Trophoblast cell (in vitro differentiated cells and primary cell): ENCODE measurements at places on chromosomes 1 and 21.

DNA sequence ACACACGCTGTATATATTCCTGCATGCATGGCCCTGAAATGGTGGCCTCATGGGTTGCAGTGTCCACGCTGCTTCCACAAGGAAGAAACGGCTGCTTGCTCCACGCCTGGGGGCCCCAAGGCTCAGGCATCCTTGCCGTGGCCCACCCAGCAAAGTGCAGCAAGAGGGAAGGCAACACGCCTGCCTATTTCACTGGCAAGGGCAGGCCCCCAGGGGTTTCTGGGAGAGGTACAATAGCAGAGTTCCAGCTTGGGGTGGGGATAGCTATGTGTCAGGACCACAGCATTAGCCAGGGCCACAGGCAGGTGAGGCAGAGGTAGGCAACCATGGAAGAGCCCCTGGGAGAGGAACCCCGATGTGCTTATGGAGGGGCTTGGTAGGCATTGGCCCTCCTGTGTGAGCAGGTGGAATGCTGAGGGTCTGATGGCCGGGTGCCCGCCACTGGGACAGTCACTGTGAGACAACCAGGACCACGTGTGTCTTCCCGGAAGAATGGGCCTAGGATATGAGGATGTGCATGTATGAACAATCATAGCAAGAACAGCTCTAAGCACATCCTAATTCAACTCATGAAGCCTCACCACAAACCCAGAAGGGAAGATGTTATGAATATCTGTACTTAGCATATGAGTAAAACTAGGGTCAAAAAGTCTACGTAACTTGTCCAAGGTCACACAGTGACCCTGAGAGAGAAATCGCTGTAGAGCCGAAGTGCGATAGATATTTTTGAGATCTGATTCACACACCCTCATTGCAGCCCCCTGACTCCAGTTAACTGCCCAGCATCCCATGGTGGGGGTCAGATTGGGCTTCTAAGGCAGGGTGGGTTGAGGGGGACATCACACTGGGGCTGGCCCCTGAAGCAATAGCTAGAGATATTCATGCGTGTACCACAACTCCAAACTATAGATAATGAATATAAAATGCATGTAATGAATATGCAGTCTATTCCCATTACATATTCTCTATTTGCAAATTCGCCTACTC, 11.8 kb downstream of the TFF2 start:
- no peak for DNase-seq

GRCh38 chr1:35569936-35570335, 3.2 kb upstream of the TFAP2E start:
- peak; percentile 33 for DNase-seq

DNA sequence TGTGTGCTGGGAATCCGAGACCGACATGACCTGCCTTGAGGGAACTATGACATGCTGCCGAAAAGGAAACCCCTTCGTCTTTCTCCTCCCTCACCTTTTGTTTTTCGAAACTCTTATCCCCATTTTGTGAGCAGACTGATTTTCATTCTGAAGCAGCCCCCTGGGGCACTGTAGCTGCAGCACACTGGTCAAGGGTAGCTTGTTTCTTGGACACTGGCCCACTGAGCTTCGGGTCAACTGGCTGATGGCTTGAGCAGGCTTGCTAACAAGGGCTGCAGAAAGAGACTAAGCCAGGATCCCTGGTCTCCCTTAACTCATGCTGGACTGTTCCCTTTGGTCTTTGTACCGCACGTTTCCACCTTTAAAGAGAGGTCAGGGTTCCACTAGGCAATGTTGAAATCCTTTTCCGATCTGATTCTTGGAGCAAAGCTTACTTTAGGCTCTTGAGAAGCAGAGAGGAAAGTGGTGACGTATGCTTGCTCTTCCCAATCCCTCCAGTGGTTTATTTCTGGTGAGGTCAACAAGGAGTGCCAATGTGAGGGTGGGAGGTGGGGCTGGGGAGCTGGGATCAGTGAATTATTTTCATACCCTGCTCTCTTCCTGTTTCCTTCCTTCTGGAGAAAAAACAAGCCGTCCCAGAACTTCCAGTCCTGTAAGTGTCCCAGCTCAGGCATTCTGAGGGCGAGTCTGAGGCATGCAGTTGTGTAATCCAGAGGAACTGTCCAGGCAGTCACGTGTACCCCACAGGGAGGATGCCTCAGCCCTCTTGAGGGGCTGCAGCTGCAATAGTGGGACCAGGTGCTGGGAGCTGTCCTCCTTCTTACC, 7.6 kb downstream of the CYP4B1 start:
- DNase-seq, result peak; percentile 28

- no peak for DNase-seq
Measured at GRCh38 chr1:17680308-17680707, 74.8 kb upstream of the ACTL8 start.

- DNase-seq, result no peak
Measured at GRCh38 chr1:192003295-192004077, 154.8 kb upstream of the RGS18 start.

DNA sequence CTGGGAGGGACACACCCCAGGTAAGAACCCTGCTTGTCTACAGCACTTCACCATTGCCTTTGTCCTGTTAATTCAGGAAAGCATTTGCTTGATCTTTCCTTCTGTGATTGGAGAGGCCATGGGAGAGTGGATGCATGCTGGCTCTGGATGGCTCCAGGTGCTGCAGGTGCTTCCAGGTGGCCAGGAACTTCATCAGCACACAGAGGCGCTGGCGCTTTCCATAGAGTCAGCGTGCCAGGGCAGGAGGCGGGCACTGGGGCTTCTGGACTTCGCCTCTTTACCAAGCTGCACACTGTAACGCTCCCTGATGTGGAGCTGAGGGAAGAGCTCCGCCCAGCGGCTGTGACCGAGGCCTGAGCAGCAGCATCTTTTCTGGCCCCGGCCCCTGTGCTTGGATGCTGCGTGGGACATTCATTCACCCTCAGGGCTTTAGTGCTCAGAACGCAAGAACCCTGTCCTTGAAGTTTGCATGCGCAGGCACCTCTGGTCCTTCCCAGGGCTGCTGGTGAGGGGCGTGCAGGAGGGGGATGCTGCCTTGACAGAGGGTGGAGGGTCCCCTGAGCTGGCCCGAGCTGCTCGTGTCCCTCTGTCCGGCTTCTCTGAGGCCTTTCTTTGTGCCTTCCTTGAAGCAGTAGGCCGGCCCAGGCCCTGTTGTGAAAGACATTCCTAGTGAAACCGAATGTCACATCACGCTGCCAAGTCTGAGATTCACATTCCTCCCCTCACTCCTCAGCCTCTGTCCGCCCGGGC, 1.6 kb upstream of the MX2 start:
- peak; percentile 81 for DNase-seq

GRCh38 chr21:46080171-46081021, 17.5 kb upstream of the COL6A2 start:
- no peak for DNase-seq

DNA sequence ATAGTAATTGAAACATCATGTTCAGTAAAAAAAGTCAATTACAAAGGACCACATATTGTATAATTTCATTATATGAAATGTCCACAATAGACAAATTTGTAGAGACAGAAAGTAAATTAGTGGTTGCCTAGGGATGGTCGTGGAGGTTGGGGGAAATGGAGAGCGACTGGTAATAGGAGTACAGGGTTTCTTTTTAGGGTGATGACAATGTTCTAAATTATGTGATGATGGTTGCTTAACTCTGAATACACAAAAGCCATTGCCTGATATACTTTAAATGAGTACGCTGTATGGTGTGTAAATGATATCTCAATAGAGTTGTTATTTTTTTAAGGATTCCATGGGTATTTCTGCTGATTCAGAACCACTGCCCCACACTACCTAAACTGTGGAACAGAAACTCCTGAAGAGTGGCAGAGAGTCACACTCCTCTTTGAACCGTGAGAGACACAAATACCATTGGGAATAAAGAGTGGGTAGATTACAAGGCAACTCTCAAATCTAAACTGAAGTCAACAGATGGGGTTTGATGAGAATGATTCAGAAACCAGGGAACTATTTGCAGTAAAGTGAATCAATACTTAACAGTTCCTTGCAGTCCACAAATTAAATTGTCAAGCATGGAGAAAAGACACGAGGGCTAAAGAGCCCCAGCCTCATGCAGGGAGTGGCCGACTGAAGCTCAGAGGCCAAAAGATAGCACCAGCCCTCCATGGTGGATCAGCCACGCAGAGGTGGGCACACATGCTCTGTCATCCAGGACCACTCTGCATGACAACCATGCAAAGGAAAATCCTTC, 118.0 kb downstream of the CAPN8 start:
- no peak for DNase-seq

DNA sequence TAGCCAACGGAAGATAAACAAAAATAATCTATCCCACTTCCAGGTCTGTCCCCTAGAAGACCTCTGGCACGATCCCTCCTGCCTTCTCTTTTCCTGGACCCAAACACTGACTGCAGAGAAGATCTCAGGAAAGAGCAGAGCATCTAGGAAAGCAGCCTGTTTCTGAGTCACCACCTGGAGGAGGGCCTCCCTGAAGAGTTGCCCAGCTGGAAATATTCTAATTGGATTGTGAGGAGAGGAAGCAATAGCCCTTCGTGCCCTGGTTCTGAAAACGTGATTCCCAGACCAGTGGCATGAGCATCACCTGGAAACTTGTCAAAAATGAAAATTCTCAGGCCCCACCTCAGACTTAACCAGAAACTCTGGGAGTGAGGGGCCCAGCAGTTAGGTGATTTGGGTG, 411.1 kb downstream of the SETD4 start:
- no peak for DNase-seq

DNA sequence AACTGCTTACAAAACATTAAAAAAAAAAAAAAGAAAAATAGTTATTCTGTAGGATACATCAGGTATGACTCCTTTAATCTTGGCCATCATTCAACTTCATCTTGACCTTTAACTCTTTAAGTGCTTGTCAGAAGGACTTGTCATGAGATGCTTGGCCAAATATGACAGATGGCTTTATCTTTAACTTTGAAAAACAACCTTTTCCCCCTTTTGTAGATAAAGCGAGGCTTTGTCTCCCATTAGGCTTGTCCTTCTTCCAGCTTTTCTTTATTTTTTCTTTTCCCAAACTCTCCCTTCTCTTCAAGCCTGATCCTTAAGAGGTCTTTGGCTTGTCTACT, 2.3 kb downstream of the SRSF10 start:
- DNase-seq, result no peak

DNA sequence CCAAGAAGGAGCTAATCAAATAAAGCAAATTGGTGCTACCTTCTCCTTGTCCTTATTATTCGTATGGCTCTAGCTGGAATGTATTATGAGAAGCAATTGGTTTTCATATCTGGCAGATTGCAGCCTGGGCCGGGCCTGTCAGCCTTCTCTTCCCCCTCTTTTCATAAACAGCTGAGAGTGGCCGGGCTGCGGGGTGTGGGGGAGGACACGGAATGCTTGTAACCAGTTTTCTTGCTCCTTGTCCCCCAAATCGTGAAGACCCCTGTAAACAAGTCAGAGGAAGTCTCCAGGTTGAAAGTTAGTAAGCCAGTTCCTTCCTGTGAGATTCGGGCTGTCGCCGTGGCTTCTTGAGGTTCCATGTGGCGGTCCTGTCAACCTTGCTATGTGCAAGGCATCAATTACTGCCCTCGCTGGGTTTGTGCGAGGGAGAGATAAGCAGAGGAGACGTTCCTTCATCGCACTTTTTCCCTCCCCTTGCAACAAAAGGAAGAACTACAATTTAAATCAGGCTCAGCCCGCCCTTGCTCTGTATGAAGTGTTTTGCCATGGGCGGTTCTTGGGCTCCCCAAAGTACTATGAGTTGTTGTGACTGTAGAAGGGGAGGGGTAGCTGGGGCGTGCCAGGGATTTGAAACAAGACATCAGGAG, 450.7 kb downstream of the CAMTA1 start:
- DNase-seq, result no peak

DNA sequence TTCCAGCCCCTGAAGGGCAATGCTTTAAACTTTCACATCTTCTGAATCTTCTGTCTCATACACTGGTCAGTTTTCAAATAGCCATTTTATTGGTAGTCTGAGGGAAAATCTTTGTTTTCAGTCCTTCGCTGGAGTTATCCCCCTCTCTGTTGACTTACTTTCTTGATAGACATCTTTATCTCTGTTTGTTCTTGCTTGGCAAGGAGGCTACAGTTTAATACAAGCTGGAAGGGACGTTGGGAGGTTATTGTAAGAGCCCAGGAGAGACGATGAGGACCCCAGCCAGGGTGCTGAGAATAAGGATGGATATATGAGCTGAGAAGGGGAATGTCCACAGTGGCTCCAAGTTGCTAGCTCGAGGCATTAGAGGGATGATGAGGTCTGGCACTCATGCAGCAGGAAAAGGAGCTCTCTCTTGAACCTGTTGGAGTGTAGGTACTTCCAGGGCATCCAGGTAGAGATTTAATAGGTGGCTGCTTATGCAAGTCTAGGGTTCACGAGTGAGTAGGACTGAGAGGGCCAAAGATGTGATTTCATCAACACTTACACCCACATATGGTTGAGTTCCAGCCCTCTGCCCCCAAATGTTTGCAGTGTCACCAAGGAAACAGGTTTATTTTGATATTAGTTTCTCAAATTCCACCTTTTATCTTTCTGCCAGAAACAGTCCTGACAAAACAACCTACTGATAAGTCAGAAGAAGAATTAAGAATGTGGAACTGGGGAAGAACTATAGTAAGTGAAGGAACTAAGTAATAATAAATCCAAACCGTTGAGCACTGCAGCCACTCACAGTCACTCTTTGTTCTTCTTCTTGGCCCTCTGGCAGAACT, 237.3 kb upstream of the PROX1 start:
- DNase-seq, result no peak

DNA sequence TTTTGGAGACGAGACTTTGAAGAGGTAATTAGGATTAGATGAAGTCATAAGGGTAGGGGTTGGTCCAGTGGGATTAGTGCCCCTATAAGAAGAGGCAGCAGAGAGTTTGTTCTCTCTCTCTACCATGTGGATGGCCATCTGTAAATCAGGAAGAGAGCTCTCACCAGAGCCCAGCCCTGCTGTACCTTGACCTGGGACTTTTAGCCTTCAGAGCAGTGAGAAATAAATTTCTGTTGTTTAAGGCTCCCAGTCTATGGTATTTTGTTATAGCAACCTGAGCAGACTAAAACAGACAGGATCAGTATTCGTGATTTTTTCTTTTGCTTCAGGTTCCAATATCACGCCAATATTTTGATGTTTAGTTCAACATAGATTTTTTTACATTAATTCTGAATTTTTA, 30.0 kb downstream of the TBX15 start:
- DNase-seq, result no peak

DNA sequence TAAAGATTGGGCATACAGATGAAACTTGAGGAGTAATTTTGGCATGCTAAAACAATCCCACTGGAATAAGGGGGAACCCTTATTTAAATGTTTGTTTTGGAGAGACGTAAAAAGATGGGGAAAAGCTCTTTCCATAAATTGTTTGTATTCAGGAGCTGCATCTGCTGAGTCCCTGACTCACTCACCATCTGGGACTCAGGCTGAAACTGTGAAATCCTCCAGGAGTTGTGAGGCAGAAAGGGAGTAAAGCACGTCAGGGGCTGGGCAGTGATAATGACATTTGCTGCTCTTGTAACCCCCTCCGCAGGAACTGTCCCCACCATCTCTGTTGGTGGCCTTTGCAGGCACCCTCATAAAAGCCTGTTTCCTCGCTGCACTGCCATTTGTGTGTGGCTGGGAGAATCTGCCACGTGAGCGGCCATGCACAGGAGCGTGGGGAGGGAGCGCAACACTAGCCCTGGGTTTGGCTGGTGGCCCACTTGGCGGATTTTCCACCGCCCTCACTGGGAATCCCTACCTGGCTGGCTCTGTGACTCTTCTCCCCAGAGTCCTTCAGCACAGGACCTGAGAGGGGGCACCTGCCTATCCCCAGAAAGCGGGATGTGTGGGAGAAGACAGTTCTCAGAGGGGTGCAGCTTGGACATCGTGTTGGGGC, 45.3 kb downstream of the ZSCAN20 start:
- no peak for DNase-seq

- DNase-seq, result no peak
Measured at GRCh38 chr1:206866062-206866461, 639 bp downstream of the IL20 start.
